Activated T-cell treated with anti-CD3 and anti-CD28 coated beads, Interleukin-2, amount 50 U/mL, for 24 hours (primary cell): ENCODE measurements at places on chromosomes 7 and 10.

DNA sequence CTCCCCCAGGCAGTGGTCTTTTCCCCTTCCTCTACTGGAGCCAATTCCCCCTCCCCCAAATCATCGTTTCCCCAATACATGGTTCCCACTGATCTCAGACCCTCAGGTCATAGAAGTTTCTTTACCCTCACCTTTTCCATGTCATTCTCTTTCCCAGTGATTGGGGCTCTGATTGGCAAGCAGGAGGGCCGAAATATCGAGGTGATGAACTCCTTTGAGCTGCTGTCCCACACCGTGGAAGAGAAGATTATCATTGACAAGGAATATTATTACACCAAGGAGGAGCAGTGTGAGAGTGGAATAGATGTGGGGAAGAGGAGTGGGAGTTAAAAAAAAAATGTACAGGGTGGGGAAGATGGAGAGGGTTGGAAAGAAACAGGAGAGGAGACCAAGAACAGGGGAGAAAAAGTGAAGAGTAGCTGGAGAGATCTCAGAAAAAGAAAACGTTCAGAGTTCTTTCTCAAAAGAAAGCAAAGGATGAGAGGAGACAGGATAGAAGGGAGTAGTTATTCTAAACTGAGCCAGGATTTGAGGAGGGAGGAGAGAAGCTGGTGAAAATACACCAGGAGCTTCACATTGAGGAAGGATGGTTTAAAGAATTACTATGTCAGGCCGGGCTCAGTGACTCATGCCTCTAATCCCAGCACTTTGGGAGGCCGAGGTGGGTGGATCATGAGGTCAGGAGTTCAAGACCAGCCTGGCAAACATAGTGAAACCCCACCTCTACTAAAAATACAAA lies 858 bp downstream of the COPS6 start:
- DNase-seq, result no peak

GRCh38 chr7:44973610-44974401 lies 5.0 kb downstream of the MYO1G start:
- peak; percentile 67 for DNase-seq

GRCh38 chr7:26686448-26686981 lies 177.9 kb downstream of the SKAP2 start:
- DNase-seq, result no peak

DNA sequence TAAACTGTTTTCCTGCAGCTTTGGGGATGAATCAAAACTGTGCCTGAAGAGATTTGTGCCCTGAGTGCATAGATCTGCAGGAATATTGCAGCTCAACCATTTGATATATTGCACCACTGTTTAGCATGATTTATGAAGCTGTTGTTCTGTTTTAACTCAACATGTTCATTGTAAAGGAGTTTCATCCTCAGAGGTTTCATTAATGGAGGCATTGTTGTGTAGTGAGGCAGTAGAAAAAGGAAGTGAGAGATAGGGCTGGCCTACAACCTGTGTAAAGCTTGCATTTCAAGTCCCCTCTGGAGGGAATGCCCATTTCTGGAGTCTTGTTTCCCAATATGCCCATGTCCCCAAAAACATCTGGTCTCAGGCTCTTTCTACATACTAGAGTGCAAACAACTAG lies 67.5 kb downstream of the DNAJC12 start:
- DNase-seq, result no peak

GRCh38 chr7:5234852-5235831 lies 45.1 kb downstream of the WIPI2 start:
- no peak for DNase-seq

DNA sequence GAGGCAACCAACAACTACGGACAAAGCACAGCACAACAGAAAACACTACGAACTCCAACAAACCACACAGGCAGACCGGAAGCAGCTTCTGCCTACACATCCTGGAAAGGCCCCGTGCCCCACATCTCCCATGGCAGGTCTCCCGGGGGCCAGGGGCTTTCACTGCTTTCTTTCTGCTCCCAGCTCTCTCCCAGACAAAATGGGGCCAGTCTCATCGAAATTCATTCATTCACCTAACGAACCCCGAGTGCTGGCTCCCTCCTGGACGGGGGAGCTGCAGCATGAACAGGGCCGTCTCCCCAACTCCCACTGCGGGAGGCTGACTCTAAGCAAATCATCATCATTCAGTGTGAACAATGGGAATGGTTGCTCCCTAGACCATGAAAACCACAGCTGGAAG lies 47.6 kb upstream of the NANOS1 start:
- no peak for DNase-seq

- no peak for DNase-seq
Measured at GRCh38 chr10:73992899-73993788, 4.8 kb upstream of the VCL start.

GRCh38 chr7:149714081-149714909 lies 59.1 kb downstream of the ZNF467 start:
- peak; percentile 97 for DNase-seq

DNA sequence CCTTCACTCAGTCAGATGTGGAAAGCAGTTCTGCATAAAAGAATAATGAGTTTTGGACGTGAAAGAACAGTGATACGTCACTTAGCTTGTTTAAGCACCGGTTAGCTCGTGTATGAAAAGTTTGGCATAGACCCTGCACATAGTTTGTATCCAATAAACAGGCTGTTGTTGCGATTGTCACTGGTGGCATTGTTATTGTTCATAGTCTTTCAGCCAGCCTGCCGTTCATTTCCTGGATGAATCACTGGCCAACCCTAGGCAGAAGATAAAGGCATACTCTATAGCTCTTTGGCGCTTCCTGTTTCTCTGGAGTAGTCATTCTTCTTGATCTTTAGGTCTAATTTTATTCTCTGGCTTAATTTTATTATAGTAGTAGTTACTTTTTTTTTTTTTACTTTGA lies 57.8 kb upstream of the ANKRD30A start:
- no peak for DNase-seq

- DNase-seq, result no peak
Measured at GRCh38 chr7:1800902-1801301, 130.8 kb downstream of the ELFN1 start.

DNA sequence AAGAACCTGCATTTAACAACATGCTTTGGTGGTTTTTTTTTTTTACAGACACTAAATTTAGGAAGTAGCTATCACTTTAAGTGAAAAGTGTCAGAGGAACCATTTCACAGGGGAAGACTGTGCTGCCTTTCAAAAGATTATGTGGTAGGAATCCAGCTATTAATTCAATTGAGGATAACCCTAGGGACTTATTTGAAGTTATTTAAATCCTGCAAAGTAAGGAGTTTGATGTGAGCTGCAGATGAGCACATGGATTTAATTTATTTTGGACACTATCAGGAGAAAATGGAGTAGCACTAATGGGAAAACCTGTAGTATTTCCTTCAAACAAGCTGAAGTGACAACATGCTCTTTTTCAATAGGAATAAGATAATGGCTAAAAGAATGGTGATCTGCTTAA lies 419.8 kb downstream of the ANKRD7 start:
- no peak for DNase-seq

GRCh38 chr7:132307465-132307864 lies 268.8 kb downstream of the PLXNA4 start:
- DNase-seq, result no peak

- DNase-seq, result no peak
Measured at GRCh38 chr10:80540618-80540980, 2.9 kb downstream of the SH2D4B start.

GRCh38 chr7:148773334-148773733 lies 74.6 kb downstream of the CUL1 start:
- DNase-seq, result no peak

GRCh38 chr10:122047560-122047959 lies 58.6 kb downstream of the TACC2 start:
- no peak for DNase-seq

- DNase-seq, result no peak
Measured at GRCh38 chr10:83957168-83957947, 182.0 kb upstream of the GHITM start.

DNA sequence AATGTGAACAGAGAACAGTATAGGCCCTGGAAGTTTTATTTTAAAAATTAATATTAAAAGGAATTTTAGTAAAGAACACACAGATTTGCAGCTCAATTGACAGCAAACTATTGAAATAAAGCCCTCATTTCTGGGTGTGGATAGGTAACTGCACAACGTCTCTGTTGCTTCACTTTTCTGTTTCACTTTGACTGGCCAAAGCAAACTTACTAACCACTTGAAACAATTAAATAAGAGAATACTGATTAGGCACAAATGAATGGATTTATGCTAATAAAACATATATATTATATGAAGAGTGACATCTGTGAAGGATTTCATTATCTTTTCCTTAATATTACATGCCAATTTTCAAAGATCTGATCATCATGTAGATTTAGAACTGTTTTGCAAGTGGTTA lies 11.9 kb downstream of the ZNF804B start:
- no peak for DNase-seq

DNA sequence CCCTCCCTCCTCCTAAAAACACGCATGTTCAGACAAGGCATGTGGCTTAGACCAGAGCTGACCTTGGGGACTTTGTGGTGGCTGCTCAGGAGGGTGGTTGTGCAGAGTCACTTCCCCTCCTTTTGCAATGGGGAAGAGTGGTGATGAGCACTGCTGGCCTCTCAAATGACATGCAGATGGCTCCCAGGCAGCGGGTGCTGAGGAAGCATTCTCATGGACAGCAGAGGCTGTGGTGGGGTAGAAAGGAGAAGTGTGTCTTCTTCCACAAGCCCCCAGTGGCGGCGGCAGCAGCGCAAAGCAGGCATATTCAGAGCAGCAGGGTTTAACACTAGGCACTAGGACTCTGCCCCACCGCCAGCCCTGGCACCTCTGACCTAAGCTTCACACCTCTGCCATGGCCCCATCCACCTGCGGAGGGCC lies 105.9 kb upstream of the ANLN start:
- peak; percentile 35 for DNase-seq

DNA sequence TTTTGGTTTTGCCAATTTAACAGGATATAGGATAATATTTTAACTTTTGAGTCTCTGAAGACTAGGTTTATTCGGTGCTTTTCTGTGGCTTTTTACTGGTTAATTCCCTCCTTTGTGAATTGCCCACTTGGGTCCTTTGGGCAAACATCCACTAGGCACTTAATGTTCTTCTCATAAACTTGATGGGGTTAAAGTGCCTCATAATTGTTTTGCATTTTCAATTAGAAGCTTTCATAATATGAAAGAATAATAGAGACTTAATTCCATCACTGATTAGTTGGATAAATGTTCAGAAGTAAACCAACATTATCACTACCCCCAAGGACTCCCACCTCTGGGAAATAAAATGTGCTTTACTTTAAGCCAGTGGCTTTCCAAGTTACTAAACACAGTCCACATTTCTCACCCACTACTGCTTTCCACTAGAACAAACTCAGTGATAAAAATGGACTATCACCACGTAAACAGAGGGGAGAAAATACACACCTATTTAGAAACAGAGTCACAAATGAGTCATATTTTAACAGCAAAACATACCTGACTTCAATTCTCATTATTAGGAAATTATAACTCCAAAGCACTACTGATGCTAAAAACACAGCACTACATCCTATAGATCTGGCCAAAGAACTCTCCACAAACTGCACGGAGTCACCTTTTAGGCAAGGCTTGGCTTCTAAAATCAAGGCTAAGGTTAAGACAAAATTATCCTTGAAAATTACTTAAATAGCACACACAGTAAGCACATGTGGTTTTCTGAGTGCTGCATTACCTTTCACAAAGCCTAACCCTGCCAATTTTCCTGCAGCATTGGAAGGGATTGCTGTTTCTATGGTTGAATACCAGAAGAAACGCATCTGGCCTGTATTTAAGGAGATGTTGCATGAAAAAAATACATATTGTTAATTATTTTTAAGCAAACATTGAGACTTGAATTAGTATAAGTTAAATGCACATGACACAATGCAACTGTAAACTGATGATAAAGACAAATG lies 41.2 kb downstream of the PARD3 start:
- no peak for DNase-seq

DNA sequence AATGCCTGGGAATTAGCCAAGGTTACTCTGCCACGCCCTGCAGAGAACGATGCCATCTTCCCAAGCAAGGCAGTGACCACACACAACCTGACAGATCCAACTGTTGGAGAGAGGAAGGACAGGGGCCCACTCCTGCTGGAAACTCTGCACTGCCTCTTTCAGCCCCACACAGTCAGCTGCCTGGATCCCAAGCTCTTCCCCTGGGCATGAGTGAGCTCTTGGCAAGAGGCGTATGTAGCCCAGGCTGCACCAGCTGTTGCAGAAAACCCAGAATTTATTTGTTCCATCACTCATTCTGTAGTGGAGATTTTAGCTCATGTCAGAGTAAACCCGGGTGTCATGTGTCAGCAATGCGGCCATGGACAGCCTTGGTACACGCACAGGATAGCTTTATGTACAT lies 135.1 kb upstream of the TRIM24 start:
- no peak for DNase-seq

DNA sequence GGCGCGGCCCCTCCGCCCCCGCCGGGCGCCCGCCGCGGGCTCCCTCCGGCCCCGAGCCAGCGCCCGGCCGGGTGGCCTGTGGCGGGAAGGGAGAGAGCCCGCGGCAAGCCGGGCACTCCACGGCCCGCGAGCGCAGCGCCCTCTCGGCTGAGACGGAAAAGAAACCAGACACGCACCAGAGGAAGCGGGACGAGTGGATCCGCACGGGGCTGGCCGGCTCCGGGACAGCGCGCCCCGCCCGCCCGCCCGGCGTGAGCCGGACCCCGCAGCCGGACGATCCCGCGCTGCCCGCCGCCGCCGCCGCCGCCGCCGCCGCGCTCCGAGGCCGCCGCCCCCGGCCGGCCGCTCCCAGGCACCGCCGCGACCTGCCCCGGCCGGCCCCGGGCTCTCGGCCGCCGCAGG lies 300 bp downstream of the ARHGAP21 start:
- peak; percentile 57 for DNase-seq

- DNase-seq, result no peak
Measured at GRCh38 chr10:99595770-99596465, 24.3 kb downstream of the SLC25A28 start.

DNA sequence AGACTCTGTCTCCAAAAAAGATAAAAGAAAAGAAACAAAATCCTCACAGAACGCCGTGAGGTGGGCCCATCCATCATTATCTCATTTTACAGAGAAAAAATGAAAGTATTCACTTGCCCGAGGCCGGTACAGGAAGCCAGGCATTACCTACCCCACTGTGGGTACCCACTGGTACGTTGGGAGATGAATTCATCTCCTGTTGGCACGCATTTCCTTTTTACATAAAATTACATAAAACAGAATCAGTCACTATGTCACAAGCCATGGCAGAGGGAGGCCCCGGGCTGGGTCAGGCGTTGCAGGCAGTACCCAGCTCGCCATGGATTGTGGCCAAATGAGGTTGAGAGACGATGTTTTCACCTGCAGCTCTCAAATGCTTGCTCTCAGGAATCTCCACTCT lies 38.6 kb upstream of the TNRC18 start:
- no peak for DNase-seq

DNA sequence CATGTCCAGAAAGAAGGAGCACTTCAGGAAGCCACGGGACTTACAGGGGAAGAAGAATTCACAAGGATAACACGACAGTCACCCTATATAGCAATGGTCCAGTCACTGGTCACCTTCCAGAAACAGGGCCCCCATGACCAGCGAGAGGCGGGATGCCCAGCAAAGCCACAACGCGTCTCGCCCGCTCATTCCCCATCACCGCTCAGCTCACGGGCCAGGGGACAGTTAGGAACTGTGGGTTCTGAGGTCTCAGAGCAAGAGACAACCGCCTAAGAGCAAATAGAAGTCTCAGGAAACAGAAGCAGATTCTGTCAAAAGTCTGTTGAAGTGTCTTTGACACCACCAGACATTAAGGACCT lies 71.9 kb downstream of the PROSER2 start:
- no peak for DNase-seq
